Thoracic aorta endothelial cell (primary cell): ENCODE measurements at places on chromosomes 3 and 15. TPM values are rescaled to one million over a fixed set of nuclear protein-coding genes. Genes with fewer than 3 reads are reported as not detected.

The CEP152 gene
- 21.8 and 23.9 TPM in 2 replicates for total RNA-seq

The ZNF620 gene
- 5.6 and 7.0 TPM in 2 replicates for total RNA-seq

The FBXW12 gene
- not detected in 2 replicates for total RNA-seq

The SLC38A3 gene
- 0.13 and 0.36 TPM in 2 replicates for total RNA-seq

The KLHL6 gene
- total RNA-seq: 15.7 and 23.4 TPM in 2 replicates

The SAMD7 gene
- total RNA-seq: not detected in 2 replicates

The DLL4 gene
- total RNA-seq: 33.8 and 72.7 TPM in 2 replicates

The P2RY13 gene
- total RNA-seq: not detected in 2 replicates

The ARHGEF26 gene
- 0.36 and 0.80 TPM in 2 replicates for total RNA-seq
